ENCODE measurements at places on chromosomes 1 and 21. TPM values are rescaled to one million over a fixed set of nuclear protein-coding genes. Genes with fewer than 3 reads are reported as not detected.

DNA sequence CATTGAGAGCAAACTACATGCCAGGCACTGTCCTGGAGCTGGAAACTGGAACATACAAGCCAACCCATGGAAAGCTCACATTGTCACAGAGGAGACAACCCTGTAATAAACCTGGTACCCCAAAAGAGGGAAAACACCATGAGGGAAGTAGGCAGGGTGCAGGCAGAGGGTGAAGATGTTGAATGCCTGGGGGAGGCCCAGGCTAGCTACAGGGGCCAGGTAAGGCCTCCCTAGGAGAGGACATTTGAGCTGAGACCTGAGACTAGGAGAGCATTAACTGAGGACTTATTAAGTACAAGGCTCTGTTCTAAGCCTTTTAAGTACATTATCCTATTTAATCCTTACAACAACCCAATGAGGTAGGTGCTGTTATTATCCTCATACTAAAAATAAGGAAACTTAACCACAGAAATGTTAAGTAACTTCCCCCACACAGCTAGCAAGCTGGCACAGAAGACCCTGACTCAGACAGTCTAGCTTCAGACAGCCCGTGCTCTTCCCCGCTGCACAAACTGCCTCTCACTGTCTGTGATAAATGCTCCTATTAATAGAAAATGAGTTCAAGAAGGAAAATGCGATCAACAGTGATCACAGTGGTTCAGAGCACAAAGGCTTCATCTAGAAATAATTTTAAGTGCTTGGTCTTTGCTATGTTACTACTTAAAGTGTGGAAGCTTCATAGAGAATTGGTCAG lies 41.8 kb downstream of the ZNF281 start:
- DNase-seq: no peak

GRCh38 chr1:9211291-9211811 lies 23.2 kb upstream of the H6PD start:
- DNase-seq: no peak

GRCh38 chr1:31568895-31569595 lies 7.3 kb upstream of the TINAGL1 start:
- no peak for DNase-seq

GRCh38 chr21:39788383-39788782 lies 43.4 kb downstream of the IGSF5 start:
- peak; percentile 91 for DNase-seq

- no peak for DNase-seq
Observed at GRCh38 chr1:172398193-172398592, 22.3 kb upstream of the C1orf105 start.

Gene CLEC20A
- total RNA-seq: not detected

- DNase-seq: no peak
Observed at GRCh38 chr1:212153635-212154034, 118.1 kb downstream of the DTL start.

DNA sequence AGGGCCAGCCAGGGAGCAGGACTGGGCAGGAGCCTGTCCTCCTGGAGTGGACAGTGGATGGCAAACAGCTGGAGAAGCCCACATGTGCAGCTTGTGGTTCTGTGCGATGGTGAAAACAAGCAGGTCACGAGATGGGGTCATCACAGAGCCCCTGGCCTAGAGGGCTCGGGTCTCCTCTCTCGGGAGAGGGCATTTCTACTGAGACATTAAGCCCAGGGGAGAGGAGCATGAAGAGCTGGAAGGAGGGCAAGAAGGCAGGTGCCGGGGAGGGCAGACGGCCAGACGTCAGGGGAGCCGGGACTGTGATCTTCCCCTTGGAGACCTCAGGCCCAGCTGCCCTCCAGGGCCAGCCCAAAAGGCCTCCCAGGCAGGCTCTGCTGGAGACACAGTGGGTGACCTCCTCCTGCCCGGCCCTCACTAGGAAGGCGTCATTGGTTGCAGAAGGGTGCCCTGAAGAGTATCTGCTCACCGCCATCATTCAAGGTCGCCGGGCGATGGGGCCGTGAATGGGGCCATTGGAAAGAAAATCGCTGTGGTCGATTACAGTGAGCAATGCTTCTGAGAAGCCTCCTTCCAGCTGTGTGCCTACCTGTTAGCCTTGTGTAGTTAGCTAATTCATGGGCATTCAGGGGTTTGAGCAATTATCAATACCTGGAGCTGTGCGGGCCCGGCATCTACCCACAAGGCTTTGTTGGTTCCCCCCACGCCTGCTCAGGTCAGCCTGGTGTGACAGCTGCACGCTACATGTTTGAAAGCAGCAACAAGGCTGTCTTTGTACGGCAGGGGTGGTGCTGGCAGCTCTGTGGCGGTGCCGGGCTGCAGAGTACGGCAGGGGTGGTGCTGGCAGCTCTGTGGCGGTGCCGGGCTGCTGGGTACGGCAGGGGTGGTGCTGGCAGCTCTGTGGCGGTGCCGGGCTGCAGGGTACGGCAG lies 72.3 kb upstream of the ACTRT2 start:
- no peak for DNase-seq

GRCh38 chr1:27643600-27644368 lies 8.8 kb upstream of the FGR start:
- peak; percentile 76 for DNase-seq
